GF-D8 (cell line): ENCODE measurements at places on chromosomes 4 and X.

GRCh38 chr4:931194-931959 lies 739 bp downstream of the GAK start:
- no peak for DNase-seq

- DNase-seq: no peak
These were observed 518.0 kb downstream of the TMA16 start for GRCh38 chr4:164012396-164013027.

DNA sequence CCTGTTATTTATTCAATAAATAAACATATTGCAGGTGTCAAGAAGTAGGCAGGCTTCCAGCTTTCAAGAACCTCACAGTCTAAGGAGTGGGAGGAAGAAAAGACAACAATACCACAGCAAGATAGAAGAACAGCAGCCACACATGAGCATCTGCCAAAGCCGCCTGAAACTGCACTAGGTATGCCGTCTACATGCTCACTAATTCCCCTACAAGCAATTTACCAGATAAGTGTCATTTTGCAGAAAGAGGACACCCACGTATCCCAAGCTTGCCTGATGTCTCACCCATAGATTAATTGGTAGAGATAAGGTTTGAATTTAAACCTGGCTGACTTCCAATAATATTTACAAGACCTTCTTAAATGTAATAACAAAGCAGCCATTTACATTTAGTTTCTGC lies 439.4 kb upstream of the CPEB2 start:
- no peak for DNase-seq

GRCh38 chr4:181007751-181008150 lies 1235.5 kb upstream of the TENM3 start:
- no peak for DNase-seq

- no peak for DNase-seq
These were observed 740.9 kb downstream of the ARAP2 start for GRCh38 chr4:35503435-35503834.

DNA sequence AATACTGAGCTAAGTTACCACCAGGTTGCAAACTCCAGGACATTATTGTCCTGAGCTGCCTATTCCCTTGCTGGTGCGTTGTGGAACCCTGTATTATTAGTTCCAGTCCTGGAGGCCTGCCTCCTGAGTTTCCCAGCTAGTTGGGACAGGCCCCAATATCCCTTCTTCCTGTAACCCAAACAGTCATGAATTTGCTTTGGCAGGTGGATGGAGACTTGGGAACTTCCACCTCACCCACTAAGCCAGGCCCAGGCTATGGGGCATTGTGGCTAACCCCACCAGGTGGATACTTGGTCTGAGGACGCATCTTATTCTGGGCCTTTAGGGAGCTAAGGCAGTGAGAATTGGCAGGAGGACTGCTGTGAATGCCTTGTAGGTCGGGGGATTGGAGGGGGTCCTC lies 5.0 kb downstream of the RBM3 start:
- DNase-seq: no peak

GRCh38 chrX:43734444-43734843 lies 78.3 kb downstream of the MAOA start:
- no peak for DNase-seq

DNA sequence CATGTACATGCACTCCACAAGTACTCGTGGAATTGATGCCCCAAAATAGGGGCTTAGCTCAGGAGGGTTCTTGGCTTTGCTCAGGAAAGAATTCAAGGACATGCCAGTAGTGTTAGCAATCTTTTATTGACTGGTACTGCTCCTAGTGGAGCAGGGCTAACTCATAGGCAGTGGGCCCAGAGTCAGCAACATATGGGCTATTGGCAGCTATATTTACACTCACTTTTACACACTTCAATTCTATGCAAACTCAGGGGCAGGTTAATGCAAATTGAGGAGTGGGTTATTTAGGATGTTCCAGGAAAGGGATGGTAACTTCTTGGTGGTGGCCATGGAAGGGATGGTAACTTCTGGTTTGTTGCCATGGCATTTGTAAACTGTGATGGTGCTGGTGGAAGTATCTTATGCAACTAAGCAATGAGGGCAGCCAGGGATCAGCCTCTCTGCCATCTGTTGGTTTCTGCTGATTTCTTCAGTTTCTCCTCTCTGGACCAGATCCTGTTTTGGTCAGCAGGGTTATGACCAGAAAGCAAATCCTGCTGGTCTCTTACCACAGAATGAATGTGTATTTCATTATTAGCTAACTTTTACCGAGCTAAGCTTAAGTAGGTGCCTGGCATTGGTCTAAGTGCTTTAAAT lies 69.2 kb upstream of the FAT1 start:
- no peak for DNase-seq

DNA sequence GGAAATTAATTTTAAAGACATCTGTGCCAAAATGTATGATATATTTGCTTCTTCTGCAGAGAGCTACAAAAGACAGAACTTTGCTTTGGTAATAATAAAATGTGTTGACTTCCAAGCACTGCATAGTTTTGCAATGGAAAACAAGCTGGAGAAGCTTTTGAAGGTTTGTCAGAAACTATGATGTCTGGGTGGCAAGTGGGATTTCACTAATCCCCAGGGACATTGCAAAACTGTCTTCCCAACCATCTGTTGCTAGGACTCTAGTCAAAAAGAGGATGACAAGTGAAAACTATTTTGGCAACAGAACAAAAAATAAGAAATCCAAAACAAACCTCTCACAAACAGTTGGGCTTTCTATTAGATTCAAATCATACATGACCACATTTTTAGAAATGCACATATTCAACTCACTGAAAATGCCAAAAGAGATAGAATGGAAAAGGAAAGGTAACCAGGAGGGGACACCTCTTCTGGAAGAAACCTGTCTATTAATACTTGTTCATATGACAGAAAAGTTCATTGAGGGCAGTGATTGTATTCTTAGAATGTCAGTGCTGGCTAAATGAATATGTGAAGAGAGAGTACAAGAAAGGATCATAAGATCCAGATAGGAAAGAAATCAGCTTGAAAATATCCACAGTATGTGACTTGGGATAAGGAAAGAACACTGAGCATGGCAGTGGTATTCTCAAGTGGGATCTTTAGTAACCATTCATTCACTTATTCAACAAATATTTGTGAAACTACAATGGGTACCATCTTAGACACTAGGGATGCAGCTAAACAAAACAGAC lies 228.0 kb downstream of the RASL11B start:
- DNase-seq: no peak

DNA sequence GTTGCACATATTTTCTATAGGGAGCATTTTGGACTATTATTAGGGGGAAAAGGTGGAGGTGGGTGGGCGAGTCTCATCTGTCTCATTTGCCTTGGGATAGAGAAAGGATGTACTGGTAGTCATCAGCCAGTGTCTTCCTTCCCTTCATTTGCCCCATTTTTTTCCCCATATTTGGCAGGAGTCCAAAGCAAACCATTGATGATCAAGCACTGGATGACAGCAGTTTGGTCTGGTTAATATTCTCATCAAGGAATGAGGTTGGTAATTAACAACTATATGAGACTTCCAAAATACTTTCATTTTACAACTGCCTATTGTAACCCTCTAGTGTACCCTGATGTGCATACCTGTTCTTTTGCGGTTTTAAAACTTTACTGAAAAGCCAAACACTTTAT lies 22.6 kb upstream of the IGFBP7 start:
- no peak for DNase-seq

DNA sequence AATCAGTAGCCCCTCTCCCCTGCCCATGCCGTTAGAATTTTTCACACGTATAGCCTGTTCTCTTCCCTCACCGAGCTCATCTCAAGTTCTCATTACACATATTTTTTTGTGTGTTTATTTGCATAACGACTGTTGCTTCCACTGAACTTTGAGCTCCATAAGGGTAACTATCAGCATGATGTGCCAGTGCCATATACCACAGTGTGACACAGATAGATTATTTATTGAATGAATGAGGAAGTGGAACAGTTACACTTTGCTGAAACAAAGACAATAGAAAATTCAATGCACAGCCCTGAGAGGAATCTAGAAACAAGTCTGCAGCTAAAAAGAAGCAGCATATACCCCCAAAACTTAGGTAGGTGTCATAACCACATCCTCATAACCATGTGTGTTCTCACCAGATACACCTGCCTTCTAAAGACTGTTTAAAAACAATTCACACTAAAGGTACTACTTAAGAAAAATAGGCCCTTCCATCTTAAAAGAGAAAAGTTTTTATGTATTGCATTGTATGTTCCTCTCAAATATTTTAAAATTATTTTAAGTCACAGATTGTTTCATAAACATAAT lies 389.9 kb downstream of the PACRGL start:
- no peak for DNase-seq

- DNase-seq: peak; percentile 77
These were observed 29.4 kb upstream of the TTC29 start for GRCh38 chr4:146975036-146975435.
